AG09309 (cell line): ENCODE measurements at places on chromosomes 5 and 9.

- peak; percentile 81 for DNase-seq
Measured at GRCh38 chr5:149500922-149501582, 50.2 kb downstream of the CSNK1A1 start.

GRCh38 chr5:4361753-4362152, 766.1 kb downstream of the IRX1 start:
- DNase-seq = no peak

GRCh38 chr5:1565737-1566734, 42.3 kb upstream of the LPCAT1 start:
- DNase-seq = no peak

GRCh38 chr9:95313010-95313498, 4.5 kb downstream of the FANCC start:
- DNase-seq = no peak

DNA sequence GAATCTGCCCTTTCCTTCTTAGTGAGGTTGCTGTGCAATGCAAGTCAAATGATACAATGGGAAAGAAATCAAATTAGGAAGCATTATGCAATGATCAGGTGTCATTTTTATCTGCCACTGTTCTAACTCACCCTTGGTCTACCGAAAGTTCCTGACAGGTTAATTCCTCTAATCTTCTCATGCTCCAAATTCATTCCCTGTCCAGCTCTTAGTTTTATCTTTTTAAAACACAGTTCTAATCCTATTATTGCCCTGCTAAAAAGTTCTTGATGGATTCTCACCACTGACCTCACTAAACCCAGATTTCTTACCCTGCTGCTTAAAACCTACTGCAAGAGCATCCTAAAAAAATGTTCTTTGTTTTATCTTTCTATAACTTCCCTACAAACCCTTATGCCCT, 1000.9 kb downstream of the CDH18 start:
- no peak for DNase-seq
